Activated CD4-positive, alpha-beta T cell treated with anti-CD3 and anti-CD28 coated beads, Interleukin-2, amount 10 ng/mL, durations not matched to agents 7 days and 5 days (primary cell): ENCODE measurements at places on chromosomes 5 and 9.

- peaks cover 26% of the 10 kb centered on the region for H3K4me1 ChIP-seq
- DNase-seq: peak; percentile 73
- H3K27me3 ChIP-seq: peaks cover 84% of the 10 kb centered on the region
- H3K4me3 ChIP-seq: no peak overlapping the region
- H3K27ac ChIP-seq: no peak overlapping the region
- peaks cover under 1% of the 10 kb centered on the region for H3K36me3 ChIP-seq
These were observed 202.5 kb downstream of the MEF2C start for GRCh38 chr5:88680253-88681132.

- H3K36me3 ChIP-seq: no peaks in the 10 kb centered on the region
- no peak for DNase-seq
- H3K4me1 ChIP-seq: peaks cover 9% of the 10 kb centered on the region
- H3K27ac ChIP-seq: peak overlapping the region; percentile 10
These were observed 63.8 kb upstream of the RNF130 start for GRCh38 chr5:180135128-180135955.

- H3K4me3 ChIP-seq: peak overlapping the region; percentile 25
- no peak overlapping the region for H3K27ac ChIP-seq
- no peak for DNase-seq
- no peaks in the 10 kb centered on the region for H3K36me3 ChIP-seq
These were observed 435.1 kb upstream of the CDH9 start for GRCh38 chr5:27473307-27474046.

- H3K36me3 ChIP-seq: no peaks in the 10 kb centered on the region
- peaks cover 8% of the 10 kb centered on the region for H3K27me3 ChIP-seq
- H3K4me1 ChIP-seq: no peaks in the 10 kb centered on the region
- no peak overlapping the region for H3K27ac ChIP-seq
- H3K4me3 ChIP-seq: no peak overlapping the region
These were observed 229.1 kb upstream of the C9orf72 start for GRCh38 chr9:27802418-27802817.

GRCh38 chr5:38445374-38446028 lies 110.9 kb downstream of the LIFR start:
- no peak for DNase-seq
- H3K4me3 ChIP-seq: no peak overlapping the region
- no peaks in the 10 kb centered on the region for H3K4me1 ChIP-seq
- H3K27me3 ChIP-seq: peaks cover 70% of the 10 kb centered on the region

DNA sequence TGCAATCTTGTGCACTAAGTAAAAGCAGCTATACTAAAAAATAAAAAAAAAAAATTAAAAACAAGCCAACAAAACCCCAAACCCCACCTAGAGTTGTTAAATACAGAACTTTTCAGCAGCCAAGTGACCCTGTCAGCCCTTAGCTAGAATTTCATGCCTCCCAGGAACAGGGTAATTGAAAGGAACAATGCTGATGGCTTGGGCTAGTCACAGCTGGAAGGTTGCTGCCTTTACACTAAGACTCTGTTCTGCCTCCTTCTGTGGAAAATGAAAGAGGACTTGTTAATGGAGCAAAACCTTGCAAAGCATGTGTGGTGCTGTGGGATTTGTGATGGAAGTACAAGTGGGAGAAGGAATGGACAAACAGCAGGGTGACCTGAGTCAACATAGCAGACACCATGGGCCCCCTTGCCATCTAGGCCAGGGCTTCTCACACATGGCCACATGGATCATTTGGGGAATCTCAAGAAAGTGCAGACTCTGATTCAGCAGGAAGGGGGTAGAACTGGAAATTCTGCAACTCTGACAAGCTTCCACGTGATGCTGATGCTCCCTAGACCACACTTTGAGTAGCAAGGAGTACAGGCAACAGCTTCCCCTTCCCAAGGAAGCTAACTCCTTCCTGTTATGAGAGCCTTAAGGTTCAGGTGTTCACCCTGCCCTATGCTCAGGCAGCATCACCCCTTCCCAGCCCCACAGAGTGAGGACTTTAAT lies 14.9 kb upstream of the TMEM252 start:
- H3K27ac ChIP-seq: no peak overlapping the region
- H3K4me1 ChIP-seq: peaks cover 12% of the 10 kb centered on the region
- DNase-seq: no peak
- H3K4me3 ChIP-seq: no peak overlapping the region
- peaks cover 22% of the 10 kb centered on the region for H3K27me3 ChIP-seq
- H3K36me3 ChIP-seq: no peaks in the 10 kb centered on the region

GRCh38 chr5:90967443-90967842 lies 408.8 kb downstream of the ADGRV1 start:
- H3K4me1 ChIP-seq: no peaks in the 10 kb centered on the region
- no peak for DNase-seq
- no peak overlapping the region for H3K4me3 ChIP-seq
